ENCODE measurements at places on chromosomes 5 and 9.
A peak's percentile ranks its signal among the peaks of the same experiment; 100 is the strongest.

DNA sequence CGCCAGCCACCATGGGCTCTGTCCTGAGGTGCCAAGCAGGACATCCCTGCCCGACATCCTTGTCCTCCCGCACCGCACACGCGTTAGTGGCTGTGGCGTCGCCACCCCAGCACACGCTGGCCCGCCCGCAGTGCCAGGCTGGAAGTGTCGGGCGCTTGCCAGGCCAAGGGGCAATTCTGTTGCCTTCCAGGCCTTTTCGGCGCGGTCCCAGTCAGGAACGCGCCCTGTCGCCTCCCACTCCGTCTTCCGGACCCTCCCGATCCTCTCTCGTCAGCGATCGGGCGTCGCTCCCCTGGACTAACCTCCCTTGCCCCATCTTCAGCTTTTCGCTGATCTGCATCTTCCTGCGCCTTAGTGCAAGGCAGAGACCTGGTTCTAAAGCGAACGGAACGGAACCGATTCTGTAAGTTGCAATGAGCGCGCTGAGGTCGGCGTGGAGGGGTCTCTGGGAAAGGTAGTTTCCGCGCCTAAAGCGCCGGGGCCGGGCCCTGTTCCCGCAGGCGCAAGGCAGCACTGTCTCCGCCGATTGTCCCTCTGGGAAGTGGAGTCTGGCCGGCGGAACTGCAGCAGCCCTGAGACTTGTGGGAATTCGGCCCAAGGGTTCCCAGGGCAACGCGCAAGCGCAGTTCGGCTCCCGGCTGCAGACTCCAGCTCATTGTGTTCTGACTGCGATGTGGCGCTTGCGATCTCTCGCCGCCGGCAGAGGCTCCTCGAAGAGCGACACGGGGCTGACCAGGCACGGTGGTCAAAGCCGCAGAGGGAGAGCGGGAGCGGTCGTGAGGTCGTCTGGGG, at the start of gene ZNF454:
ZNF454 (plus strand) TSS at position 630 of the 792 bp plus-strand sequence. CDS start 1,594 bp downstream, outside the sequence.
- no peak for DNase-seq

GRCh38 chr9:138116521-138116920, 238.9 kb downstream of the CACNA1B start:
- no peak for DNase-seq

GRCh38 chr5:68682400-68683160, 411.2 kb upstream of the SLC30A5 start:
- no peak for DNase-seq

DNA sequence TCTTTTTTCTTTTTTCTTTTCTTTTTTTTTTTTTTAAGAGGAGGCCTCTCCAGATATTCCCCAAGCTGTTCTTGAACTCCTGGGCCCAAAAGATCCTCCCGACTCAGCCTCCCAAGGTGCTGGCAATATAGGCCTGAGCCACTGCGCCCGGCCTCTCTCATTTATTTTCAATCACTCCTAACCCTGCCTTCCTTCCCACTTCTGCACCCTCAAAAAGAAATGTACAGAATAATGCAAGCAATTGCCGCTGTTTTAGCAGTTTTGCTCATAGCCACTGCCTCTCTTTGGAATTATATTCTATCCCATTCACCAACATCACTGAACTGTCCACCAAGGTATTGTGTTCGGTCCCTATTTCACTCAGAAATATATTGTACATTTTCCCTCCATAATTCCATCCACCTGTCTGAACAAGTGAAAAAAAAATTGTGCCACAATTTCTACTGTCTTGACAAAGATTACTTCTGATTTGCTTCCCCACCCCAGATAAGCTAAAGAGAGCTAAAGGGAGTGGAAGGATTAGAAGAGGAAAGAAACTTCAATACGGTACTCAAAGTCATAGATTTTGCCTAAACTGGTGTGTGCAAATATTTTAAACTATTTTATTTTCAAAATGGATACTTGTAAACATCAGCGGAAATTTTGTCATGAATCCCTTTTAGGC, 1.9 kb downstream of the FNBP1 start:
- DNase-seq = peak; percentile 20

DNA sequence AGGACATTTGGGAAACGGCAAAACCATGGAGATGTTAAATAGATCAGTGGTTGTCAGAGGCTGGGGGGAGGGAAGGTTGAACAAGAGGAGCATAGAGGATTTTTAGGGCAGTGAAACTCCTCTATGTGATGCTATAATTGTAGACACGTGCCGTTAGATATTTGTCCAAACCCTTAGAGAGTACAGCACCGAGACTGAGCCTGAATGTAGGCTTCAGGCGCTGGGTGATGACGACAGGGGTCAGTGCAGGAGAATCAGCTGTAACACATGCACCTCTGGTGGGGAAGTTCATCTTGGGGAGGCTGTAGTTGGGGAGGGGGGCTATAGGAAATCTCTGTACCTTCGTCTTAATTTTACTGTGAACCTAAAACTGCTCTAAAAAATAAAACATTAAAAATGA, 22.2 kb upstream of the CLPTM1L start:
- no peak for DNase-seq

DNA sequence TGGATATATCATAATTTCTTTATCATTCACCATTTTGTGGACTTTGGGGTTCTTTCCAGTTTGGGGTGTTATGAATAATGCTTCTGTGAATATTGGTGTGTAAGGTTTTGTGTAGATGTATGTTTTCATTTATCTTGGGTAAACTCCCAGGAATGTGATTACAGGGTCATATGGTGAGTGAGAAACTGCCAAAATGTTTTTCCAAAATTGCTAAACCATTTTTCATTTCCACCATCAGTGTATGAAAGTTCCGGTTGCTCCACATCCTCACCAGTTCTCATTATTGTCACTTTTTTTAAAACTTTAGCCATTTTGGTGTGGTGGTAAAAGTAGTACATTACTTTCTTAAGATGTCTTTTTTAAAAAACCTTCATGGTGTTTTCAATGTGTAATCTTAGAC, 152.9 kb downstream of the NIPBL start:
- DNase-seq = no peak

- DNase-seq = no peak
Measured at GRCh38 chr9:129735546-129735945, 17.3 kb downstream of the PTGES start.

DNA sequence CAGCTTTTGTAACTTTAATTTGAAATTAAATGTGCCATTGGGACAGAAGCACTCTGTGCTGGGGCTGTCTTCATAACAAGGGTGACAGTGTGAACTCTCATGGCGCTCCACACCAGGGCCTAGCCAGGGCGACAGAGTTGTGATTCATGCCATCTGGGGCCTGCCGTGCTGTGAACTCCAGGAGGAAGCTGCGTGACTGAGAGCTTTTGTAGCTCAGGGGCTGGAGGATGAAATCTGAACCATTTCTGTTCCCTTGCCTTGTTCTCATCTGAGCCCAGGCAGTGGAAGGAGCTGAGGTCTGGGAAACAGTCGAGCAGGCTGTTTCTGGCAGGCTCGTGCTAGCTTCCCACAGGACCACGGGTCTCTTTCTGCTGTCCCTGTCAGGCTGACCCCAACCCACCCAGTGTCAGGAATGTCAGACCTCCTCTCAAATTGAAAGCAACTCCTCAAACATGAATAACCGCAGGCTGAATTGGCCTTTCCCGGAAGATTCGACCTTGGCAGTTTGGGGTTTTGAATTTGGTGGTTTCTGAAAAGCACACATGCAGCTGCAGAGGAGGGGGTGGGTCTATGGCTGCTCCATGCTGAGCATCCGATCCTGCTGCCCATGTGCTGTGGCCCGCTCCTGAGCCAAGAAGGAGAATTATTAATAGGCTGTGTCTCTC, 69.2 kb upstream of the RPS23 start:
- DNase-seq = no peak

DNA sequence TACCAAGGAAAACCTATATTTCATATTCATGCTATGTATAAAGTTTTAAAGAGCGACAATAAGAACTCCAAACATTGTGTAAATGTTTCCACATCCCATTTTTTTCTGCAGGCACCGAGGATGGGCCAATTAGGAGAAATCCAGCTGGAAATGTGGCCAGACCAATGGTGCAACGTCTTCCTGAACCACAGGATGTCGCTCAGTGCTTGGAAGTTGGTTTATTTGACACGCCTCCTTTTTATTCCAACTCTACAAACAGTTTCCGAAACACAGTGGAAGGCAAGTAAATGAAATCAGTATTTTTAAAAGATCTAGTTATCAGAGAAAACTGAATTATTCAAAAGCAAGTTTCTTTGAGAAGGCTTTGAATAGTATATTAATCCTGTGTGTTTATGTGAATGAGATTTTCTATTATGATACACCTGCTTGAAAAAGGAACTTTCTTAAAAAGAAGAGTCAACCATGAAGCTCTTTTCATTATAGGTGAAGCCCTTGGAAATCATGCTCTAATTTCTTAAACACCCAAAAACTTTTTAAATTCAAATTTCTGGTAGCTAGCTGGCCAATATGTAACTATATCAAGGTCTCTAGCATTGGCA, 9.1 kb downstream of the TYRP1 start:
- DNase-seq = no peak

DNA sequence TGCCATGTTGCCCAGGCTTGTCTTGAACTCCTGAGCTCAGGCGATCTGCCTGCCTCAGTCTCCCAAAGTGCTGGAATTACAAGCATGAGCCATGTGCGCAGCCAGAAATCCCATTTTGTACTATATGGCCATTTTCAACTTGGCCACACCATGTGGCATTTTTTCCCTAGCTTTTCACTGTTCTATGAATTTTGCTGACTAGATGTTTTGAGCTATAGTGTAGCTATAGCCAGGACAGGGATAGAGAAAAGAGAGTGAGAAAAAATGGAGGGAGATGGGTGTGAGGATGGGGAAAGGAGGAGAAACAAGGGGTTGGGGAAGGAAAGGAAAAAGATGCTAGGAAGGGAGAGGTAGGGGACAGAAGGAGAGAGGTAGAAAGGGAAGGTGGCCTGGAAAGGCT, 46.4 kb downstream of the DMXL1 start:
- DNase-seq = no peak

GRCh38 chr5:100542086-100542485, 6.9 kb downstream of the FAM174A start:
- DNase-seq = no peak

DNA sequence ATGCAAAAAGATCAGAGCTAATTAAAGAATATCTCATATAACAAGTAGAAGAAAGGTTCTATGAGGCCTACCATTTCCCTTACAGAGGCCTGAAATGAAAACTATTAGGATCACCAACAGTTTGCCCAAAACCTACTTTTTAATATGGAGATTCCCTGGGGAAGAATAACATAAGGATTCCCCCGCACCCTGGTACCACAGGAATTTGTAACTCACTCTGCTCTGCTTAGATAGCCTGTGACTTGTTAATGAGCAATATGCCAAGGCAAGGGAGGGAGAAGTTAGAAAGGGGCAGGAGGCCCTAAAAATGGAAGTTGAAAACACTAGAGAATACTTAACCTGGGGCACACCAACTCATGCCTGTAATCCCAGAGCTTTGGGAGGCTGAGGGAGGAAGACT, 107.0 kb downstream of the CDH6 start:
- DNase-seq = no peak

DNA sequence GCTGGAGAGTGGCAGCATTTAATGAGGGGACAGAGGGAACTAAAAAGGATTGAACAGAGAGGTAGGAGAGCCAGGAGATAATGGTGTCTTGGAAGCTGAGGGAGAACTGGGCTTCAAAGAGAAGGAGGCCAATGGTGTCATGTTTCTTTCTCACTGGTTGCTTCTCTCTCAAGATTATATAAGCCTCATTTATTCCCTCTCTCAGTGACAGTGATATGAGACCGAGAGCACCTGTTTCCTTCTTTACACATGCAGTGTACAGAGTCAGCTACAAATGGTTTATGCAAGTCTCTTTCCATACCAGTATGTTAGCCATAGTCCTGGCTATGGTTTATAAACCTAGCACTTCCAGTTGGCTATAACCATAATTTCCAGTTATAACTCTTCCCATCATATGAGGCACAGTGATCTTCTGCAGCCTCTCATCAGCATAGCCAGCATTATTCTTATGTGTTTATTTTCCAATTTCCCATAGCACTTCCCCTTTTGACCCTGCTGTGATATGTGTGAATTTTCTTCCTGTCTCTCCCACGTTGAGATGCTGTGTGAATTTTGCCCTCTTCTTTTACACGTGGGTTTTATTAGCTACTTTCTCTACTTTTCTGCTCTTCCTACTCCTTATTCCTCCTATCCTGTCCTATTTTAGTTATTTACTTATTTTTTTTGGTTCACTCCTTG, 71.2 kb downstream of the UNC13B start:
- no peak for DNase-seq
